H7 (cell line): ENCODE measurements at places on chromosomes 7 and 10.

GRCh38 chr7:154905146-154905545 lies 97.8 kb downstream of the PAXIP1 start:
- DNase-seq, result no peak

- DNase-seq, result no peak
These were observed 229.1 kb downstream of the BAMBI start for GRCh38 chr10:28906415-28906814.

DNA sequence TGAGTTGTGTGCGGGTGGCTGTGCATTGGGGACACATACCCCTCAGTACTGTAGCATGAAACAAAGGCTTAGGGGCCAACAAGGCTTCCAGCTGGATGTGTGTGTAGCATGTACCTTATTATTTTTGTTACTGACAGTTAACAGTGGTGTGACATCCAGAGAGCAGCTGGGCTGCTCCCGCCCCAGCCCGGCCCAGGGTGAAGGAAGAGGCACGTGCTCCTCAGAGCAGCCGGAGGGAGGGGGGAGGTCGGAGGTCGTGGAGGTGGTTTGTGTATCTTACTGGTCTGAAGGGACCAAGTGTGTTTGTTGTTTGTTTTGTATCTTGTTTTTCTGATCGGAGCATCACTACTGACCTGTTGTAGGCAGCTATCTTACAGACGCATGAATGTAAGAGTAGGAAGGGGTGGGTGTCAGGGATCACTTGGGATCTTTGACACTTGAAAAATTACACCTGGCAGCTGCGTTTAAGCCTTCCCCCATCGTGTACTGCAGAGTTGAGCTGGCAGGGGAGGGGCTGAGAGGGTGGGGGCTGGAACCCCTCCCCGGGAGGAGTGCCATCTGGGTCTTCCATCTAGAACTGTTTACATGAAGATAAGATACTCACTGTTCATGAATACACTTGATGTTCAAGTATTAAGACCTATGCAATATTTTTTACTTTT lies 1.8 kb downstream of the DDIT4 start:
- no peak for DNase-seq

- no peak for DNase-seq
These were observed 33.9 kb upstream of the SHH start for GRCh38 chr7:155846156-155846555.
